SK-N-SH treated with all-trans-retinoic acid at 6 μM for 48 hours (cell line): ENCODE measurements at places on chromosomes 3 and 15.

DNA sequence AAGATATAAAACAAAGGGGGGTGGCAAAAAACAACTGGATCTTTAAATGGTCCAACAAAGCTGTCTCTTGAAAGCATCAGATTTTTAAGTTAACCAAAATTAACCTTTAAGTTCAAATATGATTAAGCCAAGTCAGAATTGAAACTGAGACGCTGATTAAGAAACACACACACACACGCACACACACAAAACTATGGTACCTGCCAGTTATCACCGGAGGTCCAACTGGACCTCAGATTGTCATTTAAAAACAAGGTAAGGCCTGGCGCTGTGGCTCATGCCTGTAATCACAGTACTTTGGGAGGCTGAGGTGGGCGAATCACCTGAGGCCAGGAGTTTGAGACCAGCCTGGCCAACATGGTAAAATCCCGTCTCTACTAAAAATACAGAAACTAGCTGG is 10.4 kb downstream of the ARF4 start:
- no peak for ATAC-seq

DNA sequence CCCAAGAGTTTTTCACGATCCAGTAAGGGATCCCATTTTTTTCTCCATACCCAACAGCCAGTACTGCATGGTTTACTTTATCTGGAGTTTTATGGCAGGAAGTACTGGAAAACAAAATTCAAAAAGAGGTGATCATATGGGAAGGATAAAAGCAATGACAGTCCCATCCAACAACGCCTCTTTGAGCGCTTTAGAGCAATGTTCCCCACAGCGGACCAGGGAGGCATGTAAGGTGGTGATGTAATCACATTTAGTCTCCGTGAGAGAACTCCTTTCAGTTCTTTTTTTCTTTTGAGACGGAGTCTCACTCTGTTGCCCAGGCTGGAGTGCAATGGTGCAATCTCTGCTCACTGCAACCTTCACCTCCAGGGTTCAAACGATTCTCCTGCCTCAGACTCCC is 21.8 kb downstream of the CTSH start:
- no peak for ATAC-seq

DNA sequence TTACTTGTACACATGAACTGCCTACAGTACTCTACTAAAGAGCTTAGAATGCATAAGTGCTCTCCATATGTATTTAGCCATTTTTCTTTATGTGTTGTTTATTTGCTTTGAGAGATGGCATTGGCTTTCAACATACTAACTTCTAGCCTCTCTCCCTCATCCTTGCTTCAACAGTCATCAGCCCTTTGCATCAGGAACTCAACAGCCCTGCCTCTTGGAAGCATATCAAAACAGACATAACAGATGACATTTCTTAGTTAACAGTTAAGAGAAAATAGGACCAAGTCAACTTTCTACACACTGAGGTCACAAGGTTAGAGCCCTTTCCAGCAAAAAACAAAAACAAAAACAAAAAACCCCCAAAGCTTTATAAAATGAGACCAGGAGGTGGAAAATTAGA is 145.6 kb downstream of the TCF12 start:
- ATAC-seq: no peak

DNA sequence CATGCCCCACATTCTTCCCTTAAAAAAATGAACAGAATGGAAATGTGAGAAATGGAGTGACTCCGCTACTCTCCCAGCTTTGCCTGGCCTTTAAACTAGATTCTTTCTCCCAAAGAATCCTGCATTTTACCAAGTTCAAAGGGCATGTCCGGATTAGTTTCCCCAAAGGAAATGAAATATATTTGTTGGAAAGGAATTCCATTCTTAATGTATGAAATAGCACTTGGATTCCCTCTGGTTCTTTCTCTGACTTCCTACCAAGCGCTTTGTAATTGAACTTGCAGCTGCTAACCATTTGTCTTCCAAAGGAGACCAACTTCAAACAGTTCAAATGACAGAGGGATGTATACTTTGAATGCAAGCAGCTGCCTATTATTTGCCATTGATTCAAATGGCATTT is 18.9 kb downstream of the MAP2K1 start:
- no peak for ATAC-seq

DNA sequence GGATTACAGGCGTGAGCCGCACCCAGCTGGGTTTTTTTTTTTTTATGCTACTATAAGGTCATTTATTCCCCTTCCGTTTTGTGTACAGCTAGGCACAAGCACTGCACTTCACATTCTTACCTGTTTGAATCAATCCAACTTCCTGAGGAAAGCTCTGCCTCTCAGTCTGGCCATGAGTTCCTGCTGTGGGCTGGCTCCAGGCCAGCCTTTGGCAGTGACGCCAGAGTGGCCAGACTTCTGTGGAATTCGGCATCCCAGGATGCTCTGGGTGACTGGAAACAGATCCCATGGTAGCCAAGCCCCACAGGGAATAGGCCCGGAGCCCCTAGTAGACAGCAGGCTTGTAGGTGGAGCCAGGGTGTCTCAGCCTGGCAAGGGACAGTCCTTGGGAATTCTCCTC is 21.5 kb upstream of the TIMP4 start:
- peak; percentile 78 for ATAC-seq

GRCh38 chr3:128665362-128666021 is 14.9 kb upstream of the RPN1 start:
- ATAC-seq: peak; percentile 67

GRCh38 chr15:51267703-51268083 is 70.7 kb downstream of the CYP19A1 start:
- no peak for ATAC-seq

GRCh38 chr3:112687211-112687610 is 46.3 kb upstream of the CCDC80 start:
- no peak for ATAC-seq
